Lower leg skin (tissue), 4 donors: ENCODE measurements at places on chromosomes 5 and 9.

GRCh38 chr9:107489687-107490605 is at the start of gene KLF4:
TSS of gene KLF4 (minus strand) at chr9:107489769. CDS start at chr9:107489172, 597 bp downstream.
- peak; percentile 99 for DNase-seq

DNA sequence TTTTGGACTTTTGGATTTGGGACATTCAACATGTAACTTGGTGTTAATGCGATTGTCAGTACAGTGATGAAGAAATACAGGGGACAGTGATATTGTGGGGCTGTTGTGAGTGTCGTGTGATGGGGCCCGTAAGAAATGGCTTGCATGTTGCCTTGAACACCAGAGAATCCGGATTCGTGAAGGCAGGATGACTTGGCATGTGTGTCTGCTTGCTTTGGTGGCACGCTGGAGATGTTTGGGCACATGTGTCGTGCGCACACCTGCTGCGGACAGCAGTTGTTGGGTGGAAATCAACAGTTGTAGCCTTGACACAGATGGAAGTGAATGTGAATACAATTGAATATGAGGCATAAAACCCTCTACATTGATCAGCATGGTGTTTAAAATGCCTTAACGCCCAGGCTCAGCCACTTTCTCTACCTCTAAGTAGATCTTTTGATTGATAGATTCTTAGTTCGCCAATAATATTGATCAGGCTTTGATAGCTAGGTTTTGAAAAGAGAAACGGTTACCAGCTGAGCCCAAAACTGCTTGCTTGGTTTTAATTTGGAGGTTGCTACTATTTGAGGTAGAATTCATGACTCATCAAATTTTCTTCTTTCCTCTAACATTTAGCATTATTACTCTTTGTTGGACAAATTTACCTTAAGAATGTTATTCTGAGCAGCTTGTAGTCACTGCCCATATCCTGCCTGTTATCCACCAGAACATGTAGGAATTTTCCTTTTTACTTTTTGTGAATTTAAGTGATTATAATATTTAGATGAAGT is 94.4 kb downstream of the TRIO start:
- DNase-seq, result no peak

GRCh38 chr9:115551396-115551795 is 433.4 kb upstream of the TNC start:
- no peak for DNase-seq

DNA sequence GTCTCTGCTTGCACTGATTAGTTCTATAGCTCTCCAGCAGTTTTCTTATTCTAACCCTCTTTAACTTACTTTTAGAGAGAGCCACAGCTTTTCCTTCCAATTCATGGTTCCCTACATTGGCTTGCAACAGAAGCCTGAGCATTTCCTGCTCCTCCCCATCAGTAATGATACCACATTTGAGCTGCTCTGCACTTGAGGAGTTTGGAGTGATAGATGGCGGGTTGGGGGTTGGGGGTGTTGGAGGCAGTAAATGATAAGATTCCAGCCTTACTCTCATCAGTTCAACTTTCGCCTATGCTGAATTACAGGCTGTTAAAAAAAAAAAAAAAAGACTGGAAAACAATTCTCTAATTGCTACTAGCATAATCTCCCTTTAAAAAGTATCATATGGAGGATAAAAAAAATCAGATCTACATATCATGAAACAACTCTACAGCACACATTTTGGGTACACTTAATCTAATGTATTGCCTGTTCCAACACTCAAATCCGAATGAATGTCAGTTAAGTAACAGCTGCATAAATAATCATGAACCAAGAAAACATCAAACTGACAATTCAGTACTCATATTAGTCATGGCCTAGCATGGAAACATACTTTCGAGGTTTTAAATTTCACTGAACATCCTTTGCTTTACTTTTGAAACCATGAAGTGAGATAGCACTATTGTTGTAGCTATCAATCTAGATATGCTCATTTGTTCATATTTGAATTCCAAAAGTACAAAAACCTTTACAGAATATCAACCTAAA is 224.7 kb downstream of the NFIB start:
- DNase-seq, result no peak
